Esophagus squamous epithelium (tissue), 5 donors: ENCODE measurements at places on chromosomes 1 and 21. TPM values are rescaled to one million over a fixed set of nuclear protein-coding genes. Genes with fewer than 3 reads are reported as not detected.

Gene CLDN14
- total RNA-seq: not detected

Gene CELA3A
- total RNA-seq: not detected

Gene S100A5
- total RNA-seq: not detected

Gene ZNF436
- total RNA-seq: 14.9 TPM

Gene KAZN
- 32.8 TPM for total RNA-seq

Gene RCSD1
- total RNA-seq: 17.7 TPM

Gene KMO
- 0.19 TPM for total RNA-seq

Gene OR2L8
- not detected for total RNA-seq

Gene NCSTN
- 49.8 TPM for total RNA-seq

Gene CCDC27
- not detected for total RNA-seq

Gene CLCNKA
- total RNA-seq: not detected

Gene ADAR
- total RNA-seq: 45.2 TPM

Gene PPP1R15B
- total RNA-seq: 31.8 TPM

Gene CNTN2
- total RNA-seq: not detected

Gene SYCP1
- not detected for total RNA-seq

Gene AUNIP
- total RNA-seq: 2.5 TPM

Gene LRRC3
- 0.57 TPM for total RNA-seq

Gene SLC44A3
- 5.4 TPM for total RNA-seq

Gene NLRP3
- total RNA-seq: 2.3 TPM

Gene S100A3
- 1.2 TPM for total RNA-seq

Gene TFF1
- total RNA-seq: not detected

Gene PIGR
- not detected for total RNA-seq

Gene TMPRSS15
- not detected for total RNA-seq

Gene UTS2
- not detected for total RNA-seq

Gene FCRL6
- not detected for total RNA-seq

Gene INAVA
- 45.6 TPM for total RNA-seq

Gene HIVEP3
- 3.6 TPM for total RNA-seq

Gene CFAP141
- total RNA-seq: not detected

Gene GIPC2
- 3.8 TPM for total RNA-seq

Gene IL10
- not detected for total RNA-seq

Gene CFAP107
- total RNA-seq: not detected

Gene DISP3
- not detected for total RNA-seq

Gene ZNF326
- 25.0 TPM for total RNA-seq

Gene C1orf115
- 7.8 TPM for total RNA-seq

Gene SPRR2G
- total RNA-seq: not detected

Gene HCRTR1
- not detected for total RNA-seq

Gene PLA2G5
- not detected for total RNA-seq

Gene KRTAP25-1
- total RNA-seq: not detected

Gene NPL
- 7.8 TPM for total RNA-seq

Gene RAB3B
- under 0.01 TPM for total RNA-seq

Gene EXTL1
- not detected for total RNA-seq

Gene TNFRSF4
- 0.40 TPM for total RNA-seq

Gene FCRL4
- not detected for total RNA-seq

Gene BRDT
- not detected for total RNA-seq

Gene NIBAN1
- total RNA-seq: 34.9 TPM

Gene THEM5
- total RNA-seq: not detected

Gene SRRM1
- 91.2 TPM for total RNA-seq

Gene FAM72C
- not detected for total RNA-seq

Gene PRR9
- total RNA-seq: not detected

Gene SLC6A9
- 32.3 TPM for total RNA-seq

Gene PTGFR
- 1.6 TPM for total RNA-seq

Gene RAD54L
- 1.9 TPM for total RNA-seq

Gene L1TD1
- total RNA-seq: not detected

Gene CYP4B1
- 147 TPM for total RNA-seq
